ENCODE measurements at places on chromosomes 16 and 17.
A peak's percentile ranks its signal among the peaks of the same experiment; 100 is the strongest.

DNA sequence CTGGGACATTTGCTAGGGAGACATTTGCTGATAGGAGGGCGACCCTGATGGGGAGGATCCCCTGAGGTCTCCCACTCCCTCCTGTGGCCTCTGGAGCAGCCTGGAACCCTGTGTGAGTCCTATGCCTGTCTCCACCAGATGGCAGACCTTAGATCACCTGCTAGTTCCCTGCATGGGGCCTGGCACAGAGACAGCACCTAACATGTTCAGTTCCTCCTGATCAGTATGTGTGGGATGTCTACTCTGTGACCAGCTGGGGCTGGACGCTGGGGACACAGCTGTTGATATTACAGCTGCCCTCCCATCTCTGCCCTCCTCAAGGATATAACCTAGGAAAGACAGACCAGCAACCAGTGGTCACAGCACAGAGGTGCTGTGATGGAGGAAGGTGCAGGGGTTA is 1.1 kb upstream of the ADCY7 start:
- no peak for DNase-seq

DNA sequence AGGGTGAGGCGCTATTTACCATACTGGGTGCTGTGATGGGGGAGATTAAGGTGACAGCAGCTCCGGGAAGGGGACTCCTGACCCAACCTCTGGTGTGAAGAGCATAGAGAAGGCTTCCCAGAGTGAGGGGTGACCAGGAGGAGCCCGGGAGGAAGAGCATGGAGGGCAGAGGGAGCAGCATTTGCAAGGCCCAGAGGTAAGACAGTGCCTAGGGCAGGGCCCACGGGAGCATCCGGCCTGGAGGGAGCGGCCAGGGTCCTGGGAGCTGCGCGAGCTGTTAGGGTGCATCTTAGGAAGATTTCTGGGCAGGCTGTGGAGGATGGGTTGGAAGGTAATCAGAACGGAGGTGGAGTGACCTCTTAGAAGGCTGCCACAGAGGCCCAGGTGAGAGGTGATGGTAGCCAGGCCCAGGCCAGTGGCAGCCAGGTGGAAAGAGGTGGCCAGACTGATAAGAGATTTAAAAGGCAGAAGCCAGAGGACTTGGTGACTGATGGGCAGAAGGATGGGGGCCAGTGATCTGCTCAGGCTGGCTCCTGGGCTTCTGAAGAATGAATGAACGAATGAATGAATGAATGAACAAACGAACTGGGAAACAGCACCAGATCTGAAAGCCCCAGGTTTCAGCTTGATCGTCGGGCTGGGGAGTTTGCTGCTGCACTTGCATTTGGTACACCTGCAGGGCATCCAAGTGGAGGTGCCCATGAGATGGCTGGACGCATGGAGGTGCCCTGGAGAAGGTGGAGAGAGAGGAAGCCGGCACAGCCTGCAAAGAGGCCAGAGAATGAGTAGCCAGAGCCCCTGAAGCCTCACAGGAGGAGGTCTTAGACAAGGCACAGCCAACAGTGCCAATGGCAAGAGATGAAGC is 13.0 kb upstream of the TMEM92 start:
- DNase-seq = no peak

DNA sequence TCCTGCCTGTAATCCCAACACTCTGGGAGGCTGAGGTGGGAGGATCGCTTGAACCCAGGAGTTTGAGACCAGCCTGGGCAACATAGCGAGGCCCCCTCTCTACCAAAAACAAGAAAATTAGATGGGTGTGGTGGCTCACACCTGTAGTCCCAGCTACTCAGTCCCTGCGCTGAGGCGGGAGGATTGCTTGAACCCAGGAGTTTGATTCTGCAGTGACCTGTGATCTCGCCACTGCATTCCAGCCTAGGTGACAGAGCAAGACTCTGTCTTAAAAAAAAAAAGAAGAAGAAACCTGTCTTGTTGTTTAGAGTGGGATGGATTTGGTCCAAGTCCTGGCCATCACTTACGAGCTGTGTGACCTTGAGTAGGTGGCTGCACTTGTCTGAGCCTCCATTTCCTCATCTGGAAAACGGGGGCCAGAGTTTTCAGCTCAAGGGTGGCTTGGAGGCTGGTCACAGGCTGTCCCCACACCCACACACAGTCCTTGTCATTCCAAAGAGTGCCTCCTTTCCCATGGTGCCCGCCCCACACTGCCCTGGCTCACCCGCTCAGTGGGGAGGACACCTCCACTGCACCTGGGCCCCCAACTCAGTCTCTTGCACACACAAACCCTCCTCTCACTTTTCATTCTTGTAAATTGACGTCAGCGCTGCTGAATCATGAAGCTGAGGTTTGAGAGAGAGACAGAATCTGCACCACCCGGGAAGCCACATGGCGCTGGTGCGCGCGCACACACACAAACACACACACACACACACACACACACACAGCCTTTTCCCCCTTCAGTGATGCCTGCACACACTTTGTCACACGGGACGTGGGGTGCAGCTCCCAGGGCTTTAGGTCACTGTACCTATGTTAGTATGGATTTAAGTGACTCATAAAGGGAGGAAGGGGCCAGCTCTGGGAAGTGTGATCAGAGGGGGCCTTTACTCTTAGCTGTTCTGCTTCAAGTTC is 4.2 kb downstream of the SOCS1 start:
- DNase-seq = peak; percentile 71

GRCh38 chr17:2724784-2725164 is 13.2 kb upstream of the CLUH start:
- no peak for DNase-seq

Data from GM20000 (cell line).